ENCODE measurements at places on chromosomes 16 and 17. TPM values are rescaled to one million over a fixed set of nuclear protein-coding genes. Genes with fewer than 3 reads are reported as not detected.

GRCh38 chr17:36183001-36183971 lies 6.8 kb upstream of the TBC1D3B start:
- no peak for DNase-seq

DNA sequence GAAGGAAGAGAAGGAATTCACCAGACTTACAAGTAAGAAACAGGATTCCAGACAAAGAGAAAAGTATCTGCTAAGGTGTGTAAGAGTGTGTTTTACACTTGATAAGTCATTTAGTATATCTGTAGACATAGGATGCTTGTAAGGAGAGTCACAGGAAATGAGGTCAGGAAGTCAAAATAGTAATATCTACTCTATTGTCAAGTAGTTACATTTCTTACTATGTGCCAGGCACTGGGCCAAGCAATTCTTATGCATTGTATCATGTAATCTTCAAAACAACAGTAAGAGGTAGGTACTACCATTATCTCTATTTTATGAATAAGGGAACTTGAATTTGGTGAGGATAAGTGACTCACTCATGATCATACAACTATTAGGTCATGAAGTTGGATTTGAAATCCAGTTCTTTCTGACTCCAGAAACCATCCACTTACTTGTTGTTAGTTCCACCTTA lies 129.1 kb downstream of the SNX11 start:
- DNase-seq, result peak; percentile 49

The ALOX15B gene
- total RNA-seq, result not detected

DNA sequence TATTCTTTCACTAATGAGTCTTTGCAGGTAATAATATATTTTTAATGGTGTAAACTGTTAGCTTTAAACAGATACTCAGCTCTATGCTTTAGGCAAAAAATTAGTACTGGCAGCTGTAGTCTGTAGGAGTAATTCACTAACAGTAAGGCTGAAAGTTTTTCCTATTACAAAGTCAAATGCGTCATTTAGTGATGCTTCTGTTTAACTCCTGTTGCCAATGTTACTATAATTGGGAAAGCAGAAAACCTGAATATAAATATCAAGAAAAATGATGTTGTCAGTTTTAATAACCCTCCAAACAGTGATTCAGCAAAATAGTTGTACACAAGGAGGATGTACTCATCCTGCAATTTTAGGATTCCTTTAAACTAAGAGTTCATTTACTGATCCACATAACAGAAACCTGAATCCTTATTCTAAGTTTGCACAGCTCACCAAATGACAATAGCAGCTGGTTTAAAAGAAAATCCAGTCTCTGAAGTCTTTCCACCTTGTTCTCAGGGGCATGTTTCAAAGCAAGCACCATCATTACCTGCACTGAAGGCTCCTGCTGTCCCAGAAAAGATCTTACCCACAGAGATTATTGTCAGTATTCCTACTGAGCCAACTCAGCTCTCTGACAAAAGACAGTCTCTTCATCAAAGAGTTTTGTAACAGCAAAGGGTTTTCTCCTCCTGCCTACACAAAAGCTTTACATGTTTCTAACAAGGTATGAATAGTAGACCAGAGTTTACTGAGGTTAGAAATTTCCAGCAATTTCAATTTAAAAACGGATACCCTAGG lies 4.2 kb downstream of the CDR2 start:
- no peak for DNase-seq

The TOM1L2 gene
- 50.8 TPM for total RNA-seq

The CIBAR2 gene
- total RNA-seq, result not detected

The PABPN1L gene
- not detected for total RNA-seq

DNA sequence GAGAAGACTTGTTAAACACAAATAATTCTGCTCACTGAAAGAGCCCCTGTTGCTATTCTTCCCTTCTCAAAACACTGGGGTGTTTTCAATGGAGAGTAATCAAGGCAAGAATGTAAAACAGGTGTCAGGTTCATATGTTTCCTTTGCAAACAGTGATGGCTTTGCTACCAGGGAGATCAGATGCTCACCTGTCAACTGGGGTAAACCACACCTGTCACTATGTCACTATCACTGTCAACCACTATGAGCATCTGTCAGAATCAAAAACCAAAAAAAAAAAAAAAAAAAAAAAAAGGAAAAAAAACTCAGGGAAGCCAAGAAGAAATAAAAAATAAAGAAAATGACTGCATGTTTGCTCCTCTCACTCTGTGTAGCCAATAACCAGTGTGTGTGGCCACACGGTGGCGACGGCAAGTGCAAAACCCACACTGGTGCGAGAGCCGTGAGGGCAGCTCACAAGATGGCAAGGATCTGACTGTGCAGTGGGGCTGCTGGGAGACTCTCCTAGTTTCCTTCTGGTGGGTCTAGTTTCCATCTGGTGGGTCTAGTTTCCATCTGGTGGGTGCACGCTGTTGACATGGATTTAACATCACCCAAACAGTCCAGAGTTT lies 22.7 kb downstream of the USP22 start:
- DNase-seq, result peak; percentile 46

DNA sequence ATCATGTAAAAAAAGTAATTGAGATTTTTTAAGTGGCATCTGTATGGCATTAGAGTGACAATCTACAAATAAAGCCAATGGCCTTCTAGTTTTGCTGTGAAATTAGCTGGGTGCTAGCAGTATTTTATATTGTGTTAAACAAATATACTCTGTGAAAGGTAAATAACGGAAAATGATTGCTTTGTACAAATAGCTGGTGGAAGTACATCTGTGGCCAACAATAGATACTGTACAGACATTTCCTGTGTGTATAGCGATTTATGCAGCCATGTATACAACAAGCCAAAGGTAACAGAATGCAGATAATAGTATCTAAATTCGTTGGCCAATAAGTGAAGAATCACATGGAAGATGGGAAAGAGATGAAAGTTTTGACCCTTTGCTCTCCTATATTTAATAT lies 26.6 kb downstream of the IQCK start:
- no peak for DNase-seq

The CSH2 gene
- 3.8 TPM for total RNA-seq

DNA sequence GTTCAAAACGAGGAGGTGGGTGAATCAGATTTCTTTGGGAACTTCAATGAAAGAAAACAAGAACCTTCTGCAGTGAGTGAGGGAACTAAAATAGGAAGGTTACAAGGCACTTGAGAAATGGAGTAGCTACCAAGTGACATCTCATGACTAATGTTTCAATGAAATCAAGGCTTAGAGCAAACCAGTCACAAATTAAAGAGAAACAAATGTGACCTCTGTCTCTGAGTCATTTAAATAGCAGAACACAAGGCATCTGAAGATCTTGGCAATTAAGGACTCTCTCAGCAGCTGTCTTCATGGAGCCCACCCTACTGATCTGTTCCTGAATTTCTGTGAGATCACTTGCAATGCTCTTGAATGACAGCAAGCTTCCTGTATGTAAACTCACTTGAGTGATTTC lies 109.5 kb downstream of the CDH11 start:
- DNase-seq, result no peak

GRCh38 chr17:1703063-1703462 lies 7.1 kb downstream of the TLCD2 start:
- no peak for DNase-seq

DNA sequence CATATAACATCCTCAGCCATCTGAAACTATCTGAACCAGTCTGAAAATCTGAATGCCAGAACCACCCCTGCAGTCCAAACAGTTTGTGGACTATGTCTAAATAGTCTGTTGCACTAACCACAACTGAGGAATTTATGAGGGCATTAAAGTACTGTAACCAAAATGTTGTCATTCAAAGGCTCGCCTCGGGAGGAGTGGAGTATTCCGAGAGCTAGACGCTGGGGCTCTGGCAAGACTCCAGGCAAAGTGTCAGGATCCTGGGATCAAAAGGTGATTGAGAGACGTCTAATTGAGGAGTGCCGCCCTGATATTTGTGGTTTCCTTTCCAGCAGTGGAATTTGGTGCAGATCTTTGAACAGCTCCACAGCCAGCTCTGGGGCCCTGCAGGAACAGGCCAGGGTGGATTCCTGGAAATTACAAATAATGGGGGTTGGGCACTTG lies 142.9 kb upstream of the MYOCD start:
- DNase-seq, result no peak

GRCh38 chr17:1762901-1763898 lies 1.3 kb downstream of the SERPINF1 start:
- no peak for DNase-seq

DNA sequence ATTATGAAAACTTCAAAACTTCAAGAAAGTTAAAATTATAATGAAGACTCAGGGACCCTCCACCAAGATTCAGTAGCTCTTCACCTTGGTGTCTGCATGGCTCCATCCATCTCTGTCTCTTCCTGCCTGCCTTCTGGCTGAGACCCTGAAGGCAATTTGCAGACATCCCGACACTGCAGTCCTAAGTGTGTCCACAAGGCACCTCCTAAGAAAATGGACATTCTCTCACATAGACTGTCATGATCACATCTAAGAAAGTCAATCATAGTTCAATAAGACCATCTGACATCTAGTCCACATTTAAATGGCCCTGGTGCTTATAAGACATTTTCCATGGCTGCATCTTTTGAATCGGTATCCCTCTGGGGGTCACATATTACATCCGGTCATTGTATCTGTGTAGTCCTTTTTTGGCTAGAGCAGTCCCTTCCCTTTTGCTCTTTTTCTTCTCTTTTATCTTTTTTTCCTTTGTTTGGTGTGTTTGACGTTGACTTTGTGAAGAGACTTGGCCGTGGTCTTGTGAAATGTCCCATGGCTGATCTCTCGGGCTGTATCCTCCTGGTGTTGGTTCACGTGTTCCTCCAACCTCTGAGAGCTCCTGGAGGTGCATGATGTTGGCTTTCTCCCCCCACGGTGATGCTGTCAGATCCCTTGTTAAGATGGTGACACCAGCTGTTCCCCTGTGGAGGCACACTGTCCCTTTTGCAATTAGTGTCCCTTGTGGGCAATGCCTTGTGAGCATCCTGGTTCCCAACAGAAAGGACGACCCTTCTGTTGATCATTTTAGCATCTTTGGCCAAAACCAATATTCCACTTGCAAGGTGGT lies 5.0 kb upstream of the TNFRSF13B start:
- DNase-seq, result peak; percentile 44

GRCh38 chr16:57999366-57999970 lies 1.0 kb downstream of the ZNF319 start:
- DNase-seq, result peak; percentile 70

DNA sequence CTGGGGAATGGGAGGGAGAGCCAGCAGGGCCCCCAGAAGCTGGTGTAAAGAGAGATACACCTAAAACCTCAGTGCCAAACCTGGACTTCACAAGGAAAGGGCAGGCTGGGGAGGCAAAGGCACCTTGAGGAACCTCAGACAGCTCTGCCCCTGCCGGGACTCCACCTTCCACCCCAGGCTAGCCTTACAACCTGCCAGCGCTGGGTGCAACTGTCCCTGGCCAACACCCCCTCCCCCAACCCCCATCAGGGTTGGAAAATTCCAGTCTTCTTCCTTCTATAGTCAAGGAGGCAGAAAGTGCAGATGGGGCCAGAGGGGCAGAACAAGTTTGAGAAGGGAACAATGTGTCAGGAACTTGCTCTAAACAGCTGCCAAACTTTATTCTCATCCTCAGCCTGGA lies 2.2 kb downstream of the YBX2 start:
- DNase-seq, result no peak

The METTL16 gene
- 39.2 TPM for total RNA-seq

GRCh38 chr17:76219670-76220383 lies 20.5 kb downstream of the RNF157 start:
- DNase-seq, result no peak

DNA sequence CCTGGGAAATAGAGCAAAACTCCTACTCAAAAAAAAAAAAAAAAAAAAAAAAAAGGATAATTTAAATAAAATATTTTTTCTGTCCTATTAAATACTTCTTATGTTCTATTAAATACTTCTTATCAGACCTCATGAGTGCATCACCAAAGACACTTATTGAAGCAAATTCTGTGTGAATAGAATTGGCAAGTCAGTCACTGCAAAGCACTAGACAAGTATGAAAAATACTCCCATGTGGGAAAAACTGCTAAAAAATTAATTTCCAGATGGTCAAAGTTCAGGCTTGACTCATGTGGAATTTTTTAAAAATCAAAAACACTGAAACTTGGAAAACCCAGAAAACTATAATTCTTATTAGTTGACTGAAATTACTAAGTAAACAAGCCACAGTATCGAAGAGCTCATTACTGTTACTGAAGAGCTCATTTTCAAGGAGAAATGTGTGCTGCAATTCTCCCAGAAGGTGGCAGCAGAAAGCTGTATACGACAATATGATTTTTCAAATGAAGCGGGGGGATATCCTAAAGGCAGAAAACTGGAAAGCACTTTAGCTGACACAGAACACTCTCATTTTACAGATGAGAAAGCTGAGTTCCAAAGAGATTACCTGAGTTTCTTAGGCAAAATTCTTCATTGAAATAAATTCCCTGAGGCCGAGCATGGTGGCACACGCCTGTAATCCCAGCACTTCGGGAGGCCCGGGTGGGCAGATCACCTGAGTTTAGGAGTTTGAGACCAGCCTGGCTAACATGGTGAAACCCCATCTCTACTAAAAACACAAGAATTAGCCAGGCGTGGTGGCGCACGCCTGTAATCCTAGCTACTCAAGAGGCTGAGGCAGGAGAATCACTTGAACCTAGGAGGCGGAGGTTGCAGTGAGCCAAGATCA lies 15.9 kb upstream of the FBXO47 start:
- DNase-seq, result peak; percentile 70

DNA sequence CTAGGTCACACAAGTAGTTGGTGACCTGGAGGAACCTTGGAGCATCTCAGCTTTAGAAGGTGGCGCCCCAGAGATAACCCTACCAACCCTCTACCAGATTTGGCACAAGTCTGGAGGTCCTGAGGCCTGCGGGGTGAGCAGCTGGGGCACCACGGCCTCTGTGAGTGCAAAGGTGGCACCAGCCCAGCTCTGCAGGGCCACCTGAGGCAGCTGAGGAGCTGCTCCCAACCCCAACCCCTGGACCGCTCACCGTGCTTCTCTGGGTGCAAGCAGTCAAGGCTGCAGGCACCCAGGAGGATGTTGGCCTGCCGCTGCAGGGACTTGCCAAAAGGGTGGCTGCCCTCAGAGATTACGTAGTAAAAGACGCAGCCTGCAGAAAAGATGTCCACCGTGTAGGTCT lies 28.4 kb upstream of the ICAM2 start:
- no peak for DNase-seq

The WSCD1 gene
- total RNA-seq, result not detected

- no peak for DNase-seq
Observed at GRCh38 chr16:11543661-11544393, 42.9 kb downstream of the LITAF start.

DNA sequence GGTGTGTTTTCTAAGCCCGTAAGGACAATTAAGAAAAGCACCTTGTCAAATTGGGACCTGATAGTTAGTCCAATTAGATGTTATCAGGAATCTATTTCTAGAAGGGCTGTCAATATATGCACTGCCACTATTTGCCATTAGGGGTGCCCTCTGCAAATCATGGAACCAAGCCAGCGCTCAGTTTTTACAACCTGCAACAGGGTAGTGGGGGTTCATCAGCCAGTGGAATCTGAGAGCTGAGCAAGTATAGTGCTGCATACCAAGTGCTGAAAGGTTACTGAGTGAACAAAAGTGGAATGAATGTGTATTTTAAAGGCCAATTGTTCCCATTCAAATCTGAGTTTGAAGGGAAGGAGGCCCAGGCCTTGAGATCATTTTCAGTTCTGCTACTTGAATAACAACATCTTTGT lies 10.4 kb downstream of the PRR11 start:
- DNase-seq, result peak; percentile 77

The OMG gene
- 1.3 TPM for total RNA-seq

GRCh38 chr17:55161935-55162555 lies 102.7 kb upstream of the HLF start:
- peak; percentile 14 for DNase-seq

The PLA2G10 gene
- total RNA-seq, result not detected

The AATF gene
- total RNA-seq, result 72.6 TPM

All from CD4-positive, CD25-positive, alpha-beta regulatory T cell (primary cell).